ENCODE measurements at places on chromosomes 11 and 22. TPM values are rescaled to one million over a fixed set of nuclear protein-coding genes. Genes with fewer than 3 reads are reported as not detected.

Gene HEPACAM
- 1.1 TPM for total RNA-seq

Gene LARGE1
- total RNA-seq: 34.5 TPM

Gene ASRGL1
- total RNA-seq: 2.1 TPM

Gene TSSK2
- total RNA-seq: not detected

Gene ANO3
- total RNA-seq: not detected

Gene MS4A3
- total RNA-seq: not detected

Gene MUC6
- not detected for total RNA-seq

Gene TUG1
- 53.0 TPM for total RNA-seq

Gene OR51B4
- total RNA-seq: not detected

Gene STIP1
- total RNA-seq: 116 TPM

Gene C11orf16
- not detected for total RNA-seq

Gene NLRP10
- not detected for total RNA-seq

Gene P2RX3
- total RNA-seq: not detected

Gene ANKK1
- total RNA-seq: 0.29 TPM

Gene SLC15A3
- 24.1 TPM for total RNA-seq

Gene NUDT22
- 37.8 TPM for total RNA-seq

Gene FXYD6
- 105 TPM for total RNA-seq

Gene SCGB1C1
- not detected for total RNA-seq
